ENCODE measurements at places on chromosomes 16 and 17.

DNA sequence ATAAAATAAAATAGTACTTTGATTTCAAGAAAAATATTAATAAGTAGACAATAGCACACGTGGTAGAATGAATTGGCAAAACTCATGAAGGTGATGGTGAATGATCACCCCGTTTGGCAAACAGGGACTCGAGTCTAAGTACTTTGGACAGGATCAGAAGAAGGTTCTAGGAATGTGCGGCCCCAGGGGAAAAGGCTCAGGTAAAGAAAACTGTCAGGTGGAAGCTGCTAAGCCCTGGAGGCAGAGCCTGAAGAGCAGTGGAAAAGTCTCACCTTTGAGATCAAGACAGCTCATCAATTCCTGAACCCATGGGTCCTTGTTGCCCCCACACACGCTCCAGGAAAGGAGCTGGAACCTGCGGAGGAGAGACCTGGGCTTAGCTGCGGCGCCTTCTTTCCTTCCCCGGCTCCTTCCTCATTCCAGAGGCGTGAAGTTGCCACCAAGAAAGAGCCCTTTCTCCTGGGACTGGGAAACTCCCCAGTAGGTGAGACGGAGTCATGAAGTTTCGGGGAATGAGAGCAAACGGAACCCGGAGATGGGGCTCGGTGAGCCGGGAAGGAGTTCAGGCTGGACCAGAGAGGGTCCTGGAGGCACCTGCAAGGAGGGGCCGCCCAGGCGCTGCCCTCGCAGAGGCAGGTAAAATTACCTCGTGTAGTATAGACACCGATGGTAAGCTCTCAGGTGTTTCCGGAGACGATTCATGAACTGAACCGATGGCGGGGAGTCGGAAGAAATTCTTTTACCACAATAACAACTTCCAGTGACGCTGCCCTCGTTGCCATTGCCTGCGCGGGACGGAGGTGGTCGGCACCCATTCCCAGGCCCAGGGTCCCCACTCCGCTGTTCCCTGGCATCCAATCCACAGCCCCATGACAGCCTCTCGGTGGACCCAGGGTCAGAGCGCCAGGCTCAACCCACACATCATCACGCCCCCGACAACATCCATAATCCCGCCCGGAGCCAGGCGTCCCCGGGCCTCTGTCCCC, 1.2 kb upstream of the ZMYND15 start:
- no peak for DNase-seq

- DNase-seq = no peak
These were observed 4.3 kb upstream of the ZDHHC7 start for GRCh38 chr16:85015481-85016187.

DNA sequence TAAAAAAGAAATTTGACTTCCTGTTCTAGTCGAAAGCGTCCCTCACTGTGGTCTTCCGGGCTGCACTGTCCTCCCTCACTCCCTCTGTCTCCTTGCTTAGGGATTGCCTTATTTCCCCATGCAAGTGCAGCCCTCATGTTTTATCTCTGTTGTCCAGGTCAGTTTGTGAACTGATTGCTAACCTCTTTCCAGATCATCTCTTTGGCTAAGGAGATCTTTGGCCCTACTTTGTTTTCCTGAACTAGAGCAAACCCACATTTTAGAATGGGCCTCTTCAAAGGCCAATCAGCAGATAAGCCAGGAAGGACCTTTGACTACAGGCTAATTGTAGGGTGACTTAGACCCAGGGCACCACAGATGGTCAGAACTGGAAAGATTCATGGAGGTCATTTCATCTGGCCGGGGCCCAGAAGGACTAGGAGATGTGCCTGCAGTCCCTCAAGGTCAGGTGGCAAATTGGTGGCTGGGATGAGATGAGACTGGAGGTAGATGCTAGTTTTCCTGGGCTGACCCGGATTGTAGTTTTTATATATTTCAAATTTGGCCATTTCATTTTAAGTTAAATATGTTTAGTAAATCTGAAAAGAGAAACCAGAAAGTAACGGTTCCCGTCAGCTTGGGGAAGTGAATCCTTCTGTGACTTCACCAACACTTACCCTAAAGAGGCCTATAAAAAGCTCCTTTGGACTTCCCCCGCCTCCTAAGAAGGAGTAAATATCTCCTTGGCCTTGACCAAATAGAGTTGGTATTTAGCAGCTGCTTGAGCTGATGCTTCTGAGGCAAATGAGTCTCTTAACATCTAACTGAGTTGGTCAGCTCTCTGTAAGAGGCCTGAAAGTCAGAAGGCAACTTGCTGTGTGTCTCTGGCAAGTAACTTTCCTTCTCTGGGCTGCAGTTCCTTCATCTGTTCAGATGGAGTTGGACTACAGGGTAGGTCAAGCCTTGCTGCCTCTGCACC, 6.2 kb upstream of the SLC25A19 start:
- peak; percentile 29 for DNase-seq

DNA sequence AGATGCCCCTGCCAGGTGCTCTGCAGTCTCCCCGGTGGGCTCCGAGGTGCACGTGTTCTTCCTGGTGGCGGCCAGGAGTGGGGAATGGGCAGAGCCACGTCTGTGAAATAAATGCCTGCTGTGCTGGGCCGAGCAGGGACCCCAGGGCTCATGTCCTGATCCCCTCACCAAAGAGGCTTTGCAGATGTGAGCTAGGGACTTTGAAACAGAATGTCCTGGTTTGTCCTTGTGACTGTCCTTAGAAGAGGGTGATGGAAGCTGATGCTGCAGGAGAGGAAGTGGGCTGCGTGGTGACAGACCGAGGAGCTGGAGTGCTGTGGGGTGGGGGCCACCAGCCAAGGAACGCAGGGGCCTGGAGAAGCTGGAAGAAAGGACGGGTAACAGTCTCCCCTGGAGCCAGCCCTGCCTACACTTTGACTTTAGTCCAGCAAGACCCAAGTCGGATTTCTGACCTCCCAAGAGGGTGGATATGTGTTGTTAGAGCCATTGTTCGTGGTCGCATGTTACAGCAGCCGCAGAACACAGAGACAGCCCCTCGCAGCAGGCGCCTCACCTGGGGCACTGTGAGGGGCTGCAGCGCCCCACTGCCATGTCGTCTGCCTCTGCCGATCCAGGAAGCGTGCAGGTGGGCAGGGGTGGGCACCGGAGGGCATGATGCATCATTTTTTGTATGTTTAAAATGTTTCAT, 217.9 kb upstream of the CIBAR2 start:
- DNase-seq = no peak

- peak; percentile 97 for DNase-seq
These were observed 9.9 kb upstream of the RAP1GAP2 start for GRCh38 chr17:2786176-2786881.

Measured in stimulated activated CD4-positive, alpha-beta T cell treated with anti-CD3 and anti-CD28 coated beads, Interleukin-2, amount 100 ng/mL, for 48 hours (primary cell).